ENCODE measurements at places on chromosomes 1 and 21.

DNA sequence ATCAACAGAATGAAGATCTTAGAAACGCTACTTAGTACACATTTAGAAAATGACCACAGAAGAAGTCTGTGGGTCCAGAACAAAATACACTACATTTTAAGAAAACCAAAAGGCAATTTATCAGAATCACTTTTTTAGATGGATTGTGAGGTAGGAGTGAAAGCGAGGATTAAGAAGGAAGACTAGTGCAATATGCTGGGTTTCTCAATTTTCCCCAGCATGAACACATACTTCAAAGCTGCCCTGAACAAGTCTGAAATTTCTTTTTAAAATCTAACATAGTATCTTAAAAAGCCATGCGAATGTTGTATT is 200.5 kb downstream of the SLC45A1 start:
- DNase-seq: no peak

DNA sequence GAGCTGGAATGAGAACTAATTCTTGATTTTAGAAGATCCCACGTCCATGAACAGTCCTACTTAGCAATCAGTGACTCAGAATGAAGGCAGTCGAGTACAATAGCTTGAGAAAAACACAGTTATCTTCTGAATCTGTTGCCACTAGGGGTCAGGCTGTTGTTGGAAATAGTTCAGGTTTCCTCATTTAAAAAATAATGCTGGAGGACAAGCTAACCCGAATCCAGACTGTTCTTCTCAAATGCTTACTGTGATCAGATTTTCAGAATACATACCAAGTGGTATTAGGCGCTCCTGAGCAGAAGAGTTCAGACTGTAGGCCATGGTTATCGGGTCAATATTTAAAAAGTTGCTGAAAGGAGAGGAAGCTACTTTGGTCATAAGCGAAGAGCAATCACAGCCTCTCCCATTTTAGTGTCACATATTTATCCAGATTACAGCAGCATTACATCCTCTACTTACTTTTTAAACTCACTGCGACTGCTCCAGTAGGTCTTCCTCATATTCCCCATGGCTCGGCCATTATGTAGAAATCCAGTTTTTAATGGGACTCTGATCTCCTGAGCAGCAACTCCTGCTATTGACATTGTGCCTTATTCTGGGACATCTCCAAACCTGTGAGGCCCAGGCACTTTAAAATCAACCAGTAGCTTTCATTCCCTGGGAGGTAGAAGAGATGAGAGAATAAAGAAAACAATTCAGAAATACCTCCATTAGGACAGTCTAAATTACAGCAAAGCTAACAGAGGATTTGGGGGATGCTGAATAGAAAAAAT is 10.9 kb downstream of the ERRFI1 start:
- DNase-seq: peak; percentile 66

GRCh38 chr1:67110352-67110751 is 24.4 kb downstream of the C1orf141 start:
- DNase-seq: no peak

DNA sequence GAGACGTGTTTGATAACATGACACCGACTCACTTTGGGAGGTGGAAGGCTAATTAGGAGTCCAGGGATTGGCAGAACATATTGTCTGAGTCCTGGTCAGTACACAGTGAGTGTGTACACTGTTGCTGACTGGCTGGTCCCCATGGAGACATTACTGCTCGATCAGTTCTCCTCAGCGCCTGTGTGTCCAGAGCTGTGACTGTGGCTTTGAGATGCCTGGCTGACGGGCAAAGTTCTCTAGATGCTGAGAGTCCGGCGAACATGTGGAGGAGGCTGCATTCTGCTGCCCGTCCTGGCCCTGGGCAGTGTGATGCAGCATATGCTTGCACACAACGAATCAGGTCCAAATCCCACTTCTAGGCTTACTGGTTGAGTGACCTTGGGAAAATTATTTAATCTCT is 280.1 kb upstream of the ST6GALNAC5 start:
- no peak for DNase-seq

DNA sequence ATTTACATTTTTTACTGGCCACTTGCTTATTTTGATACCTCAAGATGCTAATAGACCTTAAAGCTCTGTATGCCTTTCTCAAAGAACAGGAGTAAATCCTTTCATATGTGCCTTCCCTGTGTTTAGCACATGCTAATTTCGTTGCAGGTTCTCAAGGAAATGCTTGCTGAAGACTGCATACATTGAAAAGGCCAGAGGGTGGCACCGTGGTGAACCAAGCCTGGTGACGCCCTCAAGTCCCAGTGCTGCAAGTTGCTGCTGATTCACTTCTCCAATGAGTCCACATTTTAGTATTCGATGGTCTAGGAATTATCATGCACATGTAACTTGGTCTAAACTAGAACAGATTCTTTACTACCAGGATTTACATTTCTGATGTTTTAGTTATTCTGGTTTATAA is 94.1 kb downstream of the CLDN17 start:
- no peak for DNase-seq

- DNase-seq: peak; percentile 65
Measured at GRCh38 chr1:111481387-111482221, 7.8 kb downstream of the C1orf162 start.

DNA sequence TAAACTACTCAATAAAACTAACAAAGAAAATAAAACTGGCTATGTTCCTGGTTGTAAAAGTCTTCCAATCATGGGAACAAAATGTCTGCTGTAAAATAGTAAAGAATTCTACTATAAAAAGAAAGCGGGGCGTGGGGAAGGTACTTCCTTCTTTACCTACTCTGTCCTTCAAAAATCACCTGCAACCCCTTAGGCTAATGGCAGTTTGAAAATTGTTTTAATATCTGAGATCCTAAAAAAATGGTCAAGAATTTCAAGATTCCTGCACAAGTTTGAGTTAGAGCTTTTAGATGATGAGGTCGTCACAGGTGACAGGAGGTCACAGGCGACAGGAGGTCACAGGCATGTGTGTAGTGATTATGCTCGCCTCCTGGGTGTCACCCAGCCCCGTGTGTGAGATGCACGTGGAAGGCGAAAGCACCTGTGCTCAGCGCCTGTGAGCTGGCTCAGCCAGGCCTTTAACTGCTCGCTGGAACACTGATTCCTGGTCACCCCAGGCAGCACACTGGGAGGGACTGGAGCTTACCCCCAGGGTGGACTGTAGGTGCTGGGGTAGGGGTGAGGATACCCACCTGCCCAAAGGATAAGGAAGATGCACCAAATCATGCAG is 18.6 kb upstream of the TMPRSS2 start:
- no peak for DNase-seq

DNA sequence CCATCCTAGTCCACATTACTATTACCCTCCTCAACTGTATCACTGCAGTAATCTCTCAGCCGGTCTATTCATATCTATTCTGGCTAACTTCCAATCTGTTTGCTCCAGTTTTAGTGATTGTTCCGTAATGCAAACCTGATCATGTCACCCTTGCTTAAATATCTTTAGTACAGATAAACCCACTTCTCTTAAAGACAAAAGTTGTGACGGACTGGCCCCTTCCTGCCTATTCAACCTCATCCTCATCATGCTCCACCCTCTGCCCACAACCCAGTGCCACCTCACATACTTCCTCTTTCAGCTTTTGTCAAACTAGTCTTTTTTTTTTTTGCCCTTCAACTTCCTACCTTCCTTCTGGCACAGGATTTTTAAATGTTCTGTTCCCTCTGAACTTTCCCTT is 2.8 kb upstream of the C1orf162 start:
- DNase-seq: peak; percentile 83

DNA sequence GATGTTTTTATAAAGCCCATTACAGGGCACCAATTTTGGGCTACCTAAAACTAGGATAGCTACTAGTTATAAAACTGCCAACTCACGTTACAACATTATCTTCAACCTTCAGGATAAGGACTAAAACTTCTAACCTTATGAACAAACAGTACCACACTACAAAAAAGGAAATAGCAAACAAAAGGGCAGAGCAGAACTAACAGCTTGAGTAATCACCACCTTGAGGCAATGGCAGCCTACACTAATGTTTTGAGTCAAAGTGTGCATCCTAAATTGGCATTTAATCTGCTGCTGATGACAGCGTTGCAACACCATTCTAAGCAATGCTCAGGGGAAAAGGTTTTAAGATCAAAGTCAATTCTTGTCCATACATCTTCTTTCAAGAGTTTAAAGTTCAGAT is 27.2 kb downstream of the PTP4A2 start:
- DNase-seq: no peak

DNA sequence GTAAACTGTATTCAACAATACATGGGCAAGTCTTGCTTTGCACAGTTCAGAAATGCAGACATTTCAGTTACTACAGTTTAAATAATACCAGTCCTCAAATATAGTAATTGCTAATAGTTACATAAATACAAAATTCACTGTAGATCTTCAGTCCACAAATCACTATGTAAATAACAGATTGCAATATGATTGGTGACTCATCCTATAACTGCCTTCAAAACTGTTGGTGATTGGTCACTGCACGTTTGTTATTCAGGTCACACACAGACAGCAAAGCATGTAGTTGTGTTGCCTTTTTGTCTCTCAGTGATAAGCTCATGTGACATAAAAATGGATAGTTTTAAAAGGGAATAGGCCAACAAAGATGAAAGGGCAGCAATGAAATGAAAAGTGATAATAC is 186.5 kb upstream of the CTTNBP2NL start:
- DNase-seq: no peak

DNA sequence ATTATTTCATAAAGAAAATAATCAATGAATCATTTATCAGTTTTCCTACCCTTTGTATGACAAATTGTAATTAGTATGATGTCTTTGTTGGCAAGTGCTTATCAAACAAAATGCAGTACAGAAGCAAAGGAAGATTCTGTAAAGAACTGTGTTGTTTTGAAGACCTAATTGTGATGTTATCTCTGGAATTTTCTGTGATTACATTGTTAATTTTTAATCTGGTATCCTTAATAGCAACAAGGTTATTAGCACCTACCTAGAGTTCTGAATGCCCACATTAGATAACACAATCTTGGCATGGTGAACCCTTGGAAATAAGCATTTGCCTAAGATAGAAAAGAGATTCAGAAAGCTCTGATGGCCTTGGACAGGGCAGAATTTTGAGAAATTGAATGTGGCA is 274.1 kb upstream of the ST6GALNAC5 start:
- DNase-seq: no peak

GRCh38 chr21:32459972-32460371 is 47.5 kb downstream of the EVA1C start:
- DNase-seq: no peak

DNA sequence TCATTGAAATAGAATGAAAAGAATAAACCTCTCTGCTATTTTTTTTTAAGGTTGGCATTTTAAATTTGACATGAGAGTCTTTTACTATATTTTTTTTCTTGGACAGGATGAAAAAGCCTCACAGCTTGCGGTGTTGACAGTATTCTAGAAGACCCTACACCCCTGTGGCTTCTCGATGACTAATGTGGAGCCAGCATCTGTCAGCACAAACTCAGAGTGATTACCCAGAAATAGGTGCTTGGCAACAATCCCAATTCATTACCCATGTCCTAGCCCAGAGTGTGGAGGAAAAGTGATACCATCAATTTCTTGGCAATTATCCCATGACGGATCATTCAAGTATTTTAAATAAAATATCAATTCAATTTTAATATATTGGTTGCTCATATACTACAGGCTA is 186.8 kb upstream of the MAP1LC3C start:
- no peak for DNase-seq

DNA sequence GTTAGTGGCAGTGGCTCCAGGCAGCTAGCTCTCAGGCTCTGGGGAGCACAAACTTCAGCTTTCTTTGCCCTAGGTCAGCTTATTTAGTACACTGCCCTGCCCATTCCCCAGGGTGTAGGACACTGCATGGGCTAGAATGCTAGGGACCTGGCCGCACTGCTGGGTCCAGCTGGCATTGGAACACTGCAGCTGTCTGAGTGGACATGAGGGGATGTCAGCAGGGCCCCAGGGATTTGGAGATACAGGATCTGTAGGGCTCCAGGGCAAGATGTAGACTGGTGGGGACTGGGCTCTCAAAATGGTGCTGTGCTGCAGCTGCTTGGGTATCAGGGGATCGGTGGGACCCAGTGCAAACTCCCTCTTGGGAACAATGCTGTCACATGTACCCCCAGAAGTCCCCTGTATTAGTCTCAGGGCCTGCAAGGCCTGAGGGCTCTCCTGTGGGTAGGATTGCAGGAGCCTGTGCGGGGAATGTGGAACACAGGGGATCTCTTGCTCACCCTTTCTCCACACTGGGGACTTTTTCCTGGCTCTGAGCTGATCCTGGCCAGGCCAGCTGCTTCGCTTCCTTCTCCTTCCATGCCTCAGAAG is 25.2 kb upstream of the TTC22 start:
- DNase-seq: no peak

DNA sequence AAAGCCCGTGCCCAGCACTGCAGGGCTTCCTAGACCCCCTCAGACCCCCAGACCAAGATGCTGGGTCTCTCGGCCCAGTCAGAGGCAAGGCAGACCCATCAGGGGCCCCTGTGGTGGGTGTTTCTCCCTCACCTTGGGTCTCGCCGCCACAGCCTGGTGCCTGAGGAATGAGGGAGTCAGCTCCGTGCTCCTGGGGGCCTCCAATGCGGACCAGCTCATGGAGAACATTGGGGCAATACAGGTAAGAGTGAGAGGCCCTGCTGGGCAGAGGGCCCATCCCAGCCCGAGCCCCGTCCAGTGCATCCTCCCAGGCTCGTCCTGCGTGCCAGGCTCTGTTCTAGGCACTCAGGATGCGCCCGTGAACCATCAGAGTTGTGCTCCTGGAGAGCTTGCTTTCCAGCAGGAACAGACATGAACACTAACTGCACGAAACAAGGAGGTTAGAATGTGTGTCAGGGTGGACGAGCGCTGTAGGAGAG is 51.5 kb downstream of the KCNAB2 start:
- no peak for DNase-seq

- DNase-seq: no peak
Measured at GRCh38 chr1:201537891-201538611, 876 bp upstream of the NAV1 start.

- no peak for DNase-seq
Measured at GRCh38 chr1:42155362-42155761, 2.2 kb downstream of the GUCA2B start.

DNA sequence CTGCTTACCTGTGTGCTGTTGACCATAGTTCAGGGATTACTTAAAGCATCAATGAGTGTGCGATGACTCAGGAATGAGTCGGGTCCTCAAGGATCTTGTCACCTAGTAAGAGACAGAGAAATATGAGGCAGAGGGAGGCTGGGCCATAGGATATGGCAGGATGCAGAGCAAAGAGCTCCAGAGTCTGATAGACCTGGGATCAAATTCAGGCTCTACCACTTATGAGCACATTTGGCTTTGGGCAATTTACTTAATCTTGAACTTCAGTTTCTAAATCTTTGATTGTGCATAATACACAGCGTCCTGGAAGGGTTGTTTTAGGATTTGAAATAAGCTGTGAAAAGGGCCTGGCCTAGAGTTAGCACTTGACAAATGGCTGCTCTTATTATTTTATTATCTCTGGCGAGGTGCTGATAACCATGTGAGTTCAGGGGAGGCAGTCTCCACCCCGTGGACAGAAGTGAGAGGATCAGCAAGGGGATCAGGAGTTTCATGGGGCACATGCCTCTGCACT is 94.5 kb downstream of the ROR1 start:
- no peak for DNase-seq

GRCh38 chr1:3584915-3585314 is 26.4 kb downstream of the MEGF6 start:
- DNase-seq: no peak

GRCh38 chr21:37149411-37149810 is 76.4 kb downstream of the TTC3 start:
- no peak for DNase-seq

Measured in CD4-positive, alpha-beta T cell treated with Interleukin-12 subunit alpha and Interleukin-12 subunit beta, for 1 hour (primary cell).